ENCODE measurements at places on chromosomes 2 and 18.

DNA sequence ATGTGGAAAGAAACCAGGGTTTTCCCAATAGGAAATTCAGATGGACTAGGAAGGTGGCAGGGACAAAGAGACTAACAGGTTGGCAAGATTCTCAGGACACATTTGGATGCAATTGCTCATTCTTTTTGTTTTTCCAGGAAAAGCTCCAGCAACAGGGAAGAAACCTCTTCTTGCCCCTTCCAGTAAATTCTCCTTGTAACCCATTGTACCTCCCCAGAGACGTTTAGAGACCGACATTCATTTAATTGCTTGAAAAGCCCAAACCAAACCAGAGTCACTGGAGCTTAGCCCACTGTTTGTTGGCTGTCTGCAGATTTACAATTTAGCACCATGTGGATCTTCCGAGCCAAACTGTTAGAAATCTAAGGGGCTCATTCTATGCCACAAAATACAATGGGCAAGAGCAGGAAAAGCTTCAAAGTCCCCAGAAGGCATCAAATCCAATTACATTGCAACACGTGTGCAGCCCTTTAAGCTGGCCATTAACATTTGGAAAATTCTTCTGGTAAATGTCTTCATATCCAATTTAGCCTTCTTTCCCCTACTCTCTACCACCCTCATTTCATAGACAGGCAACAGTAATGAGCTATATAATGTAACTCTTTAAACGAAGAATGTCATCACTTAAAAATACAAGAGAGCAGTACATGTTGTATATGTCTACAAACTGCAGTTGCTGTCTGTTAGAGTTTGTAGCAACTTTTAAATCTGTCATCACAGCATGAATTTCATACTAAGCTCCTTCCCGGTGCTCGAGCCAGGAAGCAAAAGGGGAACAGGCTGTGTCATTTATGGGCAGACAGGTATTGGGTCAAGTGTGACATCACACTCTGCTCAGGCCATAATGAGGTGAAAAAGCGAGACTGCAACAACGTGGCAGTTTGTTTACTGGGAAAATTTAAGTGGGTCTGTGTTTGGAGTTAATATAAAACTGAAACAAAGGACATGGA is 235.6 kb upstream of the HNRNPA3 start:
- no peak for DNase-seq

DNA sequence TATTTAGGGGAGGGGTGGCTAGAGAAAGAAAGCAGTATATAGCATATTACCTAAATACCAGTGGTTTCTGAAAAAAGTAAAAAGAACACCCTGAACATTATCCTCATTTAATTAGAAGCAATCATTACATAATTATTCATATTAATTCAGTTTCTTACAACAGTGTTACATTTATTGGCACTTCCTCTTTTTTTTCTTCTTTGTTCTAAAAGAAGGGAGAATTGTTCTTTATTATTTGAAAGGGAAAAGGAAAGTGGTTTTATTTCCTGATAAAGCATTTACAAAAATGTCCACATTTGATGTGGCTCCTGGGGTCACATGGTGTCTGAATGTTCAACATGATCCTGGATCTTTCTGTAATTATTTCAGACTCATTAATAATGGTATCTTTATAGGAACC is 254.9 kb upstream of the ZEB2 start:
- no peak for DNase-seq

DNA sequence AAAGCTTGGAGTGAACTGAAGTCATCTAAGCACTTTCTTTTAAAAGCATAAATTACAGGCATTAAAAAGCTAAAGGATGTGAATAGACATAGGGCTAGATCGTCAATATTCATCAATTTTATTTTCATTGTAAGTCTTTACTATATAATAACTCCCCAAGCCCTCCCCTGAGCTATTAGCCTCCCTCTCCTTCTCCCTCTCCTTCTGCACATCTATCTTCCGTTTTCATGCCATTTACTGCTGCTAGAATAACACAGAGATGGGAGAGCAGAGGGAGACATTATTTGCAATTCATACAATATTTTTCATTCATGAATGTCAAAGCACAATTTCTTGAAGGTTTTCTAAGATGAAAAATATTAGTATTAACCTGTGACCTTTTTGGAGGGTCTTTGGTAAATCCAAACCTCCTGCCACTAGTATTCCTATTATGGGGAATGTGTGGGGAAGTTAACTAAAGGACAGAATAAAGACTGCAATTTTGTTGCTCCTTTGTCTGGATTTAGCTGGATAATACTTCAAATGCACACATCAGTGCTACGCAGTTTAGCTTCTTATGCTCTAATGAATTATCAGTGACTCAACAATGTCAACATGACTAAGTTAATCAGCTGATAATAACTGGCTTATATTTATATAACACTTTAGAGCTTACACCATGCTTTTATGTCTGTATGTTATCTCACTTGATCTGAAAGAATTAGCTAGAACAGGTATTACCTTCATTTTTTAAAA is 28.2 kb upstream of the MFF start:
- no peak for DNase-seq

- DNase-seq: no peak
Observed at GRCh38 chr2:62471816-62472215, 34.2 kb downstream of the TMEM17 start.

GRCh38 chr2:218995972-218996711 is 2.9 kb upstream of the CRYBA2 start:
- peak; percentile 65 for DNase-seq

- no peak for DNase-seq
Observed at GRCh38 chr2:120712180-120712681, 23.4 kb upstream of the GLI2 start.

DNA sequence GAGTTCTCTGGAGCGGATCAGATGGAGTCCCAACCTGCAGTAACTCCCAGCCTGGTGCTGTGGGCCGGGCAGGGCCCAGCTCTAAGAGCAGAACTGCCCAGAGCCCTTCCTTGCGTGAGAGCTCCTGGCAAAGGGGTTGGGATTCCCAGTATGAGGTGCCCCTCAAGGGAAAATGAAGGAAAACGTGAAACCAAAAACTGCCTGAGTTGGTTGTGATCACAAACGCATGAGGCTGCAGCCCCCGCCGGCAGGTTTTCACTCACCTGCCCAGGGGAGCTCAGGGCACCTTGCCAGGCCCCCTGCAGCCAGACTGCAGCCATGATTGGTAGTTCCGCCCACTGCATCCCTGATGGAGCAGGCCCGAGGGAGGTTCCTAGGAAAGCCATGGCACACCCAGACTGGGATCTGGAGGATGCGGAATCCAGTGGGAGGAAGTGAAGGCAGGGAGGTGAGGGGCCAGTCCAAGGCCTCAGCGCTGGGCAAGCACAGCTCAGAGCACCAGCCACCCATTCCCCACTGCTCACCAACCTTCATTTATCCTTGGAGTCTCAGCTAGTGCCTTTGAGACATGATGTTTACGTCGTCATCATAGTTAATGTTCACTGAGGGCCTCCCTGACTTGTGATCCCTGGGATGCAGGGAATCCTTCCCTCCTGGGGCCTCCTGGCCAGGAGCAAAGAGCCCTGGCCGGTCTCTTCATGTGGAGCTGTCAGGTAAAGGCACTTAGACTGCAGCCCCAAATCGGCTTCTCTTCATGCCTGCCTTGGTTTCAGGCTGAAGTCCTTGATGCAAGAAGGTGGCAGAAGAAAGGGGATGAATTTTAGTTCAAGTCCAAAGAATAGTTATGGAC is 103.2 kb downstream of the INHBB start:
- DNase-seq: no peak

DNA sequence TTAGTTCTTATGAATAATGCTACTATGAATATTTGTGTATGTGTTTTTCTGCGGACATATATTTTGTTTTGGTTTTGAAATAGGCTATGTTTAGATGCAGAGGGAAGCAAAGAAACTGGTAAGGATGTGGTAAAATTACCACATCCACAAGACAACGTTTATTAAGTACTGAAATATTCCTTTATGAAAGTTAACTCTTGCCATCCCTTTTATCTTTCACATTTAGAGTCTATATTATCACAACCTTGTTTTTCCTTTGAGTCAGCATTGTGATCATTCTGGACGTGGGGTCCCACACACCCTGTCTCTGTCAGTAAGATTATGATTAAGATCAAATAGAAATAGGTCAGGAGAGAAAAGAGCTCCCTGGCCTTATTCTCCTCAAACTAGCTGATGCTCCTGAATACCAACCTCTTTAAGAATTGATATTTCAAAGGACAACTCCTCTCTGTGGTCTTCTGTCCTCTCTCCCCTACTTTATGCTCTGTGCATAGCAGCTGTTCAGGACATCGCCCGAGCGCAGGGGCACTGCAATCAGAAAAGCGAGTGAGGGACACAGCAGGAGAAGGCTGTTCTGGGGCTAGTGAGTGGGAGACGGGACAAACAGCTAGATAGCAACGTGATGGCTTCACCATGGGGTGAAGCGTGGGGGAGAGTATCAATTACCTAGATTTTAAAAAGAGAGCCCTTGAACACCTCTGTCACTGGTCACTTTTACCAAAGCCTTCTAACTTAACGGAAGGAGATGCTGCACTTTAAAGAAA is 12.2 kb downstream of the METAP1D start:
- DNase-seq: no peak

GRCh38 chr2:237254911-237255578 is 158.9 kb downstream of the COL6A3 start:
- peak; percentile 89 for DNase-seq

DNA sequence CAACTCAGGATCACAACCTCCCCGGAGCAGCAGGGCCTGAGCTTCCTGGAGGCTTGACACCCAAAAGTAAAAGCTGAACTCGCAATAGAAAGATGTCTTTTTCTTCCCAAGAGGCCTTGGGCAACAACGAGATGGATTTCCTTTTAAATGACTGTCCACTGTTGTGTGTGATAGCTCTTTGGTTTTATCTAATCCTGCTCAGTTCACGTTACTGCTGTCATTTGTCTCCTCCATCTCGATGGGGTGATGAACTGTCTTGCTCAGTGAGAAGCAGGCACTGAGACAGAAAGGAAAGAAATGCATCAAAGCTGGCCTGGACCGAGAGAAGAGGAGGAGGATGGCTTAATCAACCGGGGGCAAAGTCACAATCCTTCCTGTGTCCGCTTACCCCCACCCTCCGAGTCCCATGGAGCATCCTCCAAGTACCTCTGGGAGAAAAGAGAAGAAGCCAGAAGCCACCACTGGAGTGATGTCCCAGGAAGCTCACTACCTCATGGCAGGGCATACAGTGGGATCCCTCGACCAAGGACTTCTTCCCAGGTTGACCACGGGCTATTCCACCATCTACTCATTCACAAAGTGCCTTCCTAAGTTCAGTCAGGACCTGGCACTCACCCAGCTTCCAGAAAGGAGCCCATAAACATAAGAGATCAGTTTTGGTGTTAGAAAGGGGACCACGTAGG is 68.5 kb downstream of the GALNT14 start:
- no peak for DNase-seq

- no peak for DNase-seq
Observed at GRCh38 chr2:239000500-239001073, 152.7 kb downstream of the TWIST2 start.

- DNase-seq: peak; percentile 22
Observed at GRCh38 chr2:199662255-199662654, 188.7 kb downstream of the FTCDNL1 start.

GRCh38 chr18:10387399-10387798 is 67.0 kb upstream of the APCDD1 start:
- DNase-seq: no peak

DNA sequence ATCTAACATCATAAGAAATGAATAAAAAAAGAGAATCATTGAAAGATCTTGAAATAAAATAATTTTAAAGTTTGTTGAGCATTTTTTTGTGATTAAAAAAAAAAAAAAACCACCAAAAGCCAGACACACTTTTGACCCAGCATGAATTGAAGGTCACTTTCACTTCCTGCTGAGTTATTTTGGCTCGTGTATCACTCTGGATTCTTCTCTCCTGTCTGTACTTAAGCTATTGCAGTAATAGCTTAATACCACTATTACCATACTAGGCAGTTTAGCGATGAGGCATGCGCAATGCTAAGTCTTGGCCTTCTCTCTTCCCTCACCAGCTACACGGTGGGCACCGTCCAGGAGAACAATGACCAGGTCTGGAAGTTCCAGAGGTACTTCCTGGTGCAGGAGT is 54.5 kb upstream of the SPP2 start:
- no peak for DNase-seq

DNA sequence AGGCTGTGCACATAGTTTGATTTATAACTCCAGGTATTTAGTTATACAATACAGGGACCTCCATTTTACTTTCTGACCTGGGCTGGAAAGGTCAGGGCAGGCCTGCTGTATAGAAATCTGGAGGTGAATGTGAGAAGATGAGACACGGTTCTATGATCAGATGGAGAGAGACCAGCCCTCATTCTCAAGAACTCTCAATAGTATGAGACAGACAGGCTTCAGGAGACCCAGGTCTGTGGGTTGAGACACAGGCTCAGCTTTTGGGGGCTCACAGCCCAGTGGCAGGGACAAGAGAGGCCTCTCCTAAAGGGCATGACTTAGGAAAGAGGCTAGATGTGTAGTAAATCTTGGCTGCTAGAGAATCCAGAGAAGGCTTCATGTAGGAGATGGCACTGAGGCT is 719 bp upstream of the ATP6V1B1 start:
- DNase-seq: no peak

DNA sequence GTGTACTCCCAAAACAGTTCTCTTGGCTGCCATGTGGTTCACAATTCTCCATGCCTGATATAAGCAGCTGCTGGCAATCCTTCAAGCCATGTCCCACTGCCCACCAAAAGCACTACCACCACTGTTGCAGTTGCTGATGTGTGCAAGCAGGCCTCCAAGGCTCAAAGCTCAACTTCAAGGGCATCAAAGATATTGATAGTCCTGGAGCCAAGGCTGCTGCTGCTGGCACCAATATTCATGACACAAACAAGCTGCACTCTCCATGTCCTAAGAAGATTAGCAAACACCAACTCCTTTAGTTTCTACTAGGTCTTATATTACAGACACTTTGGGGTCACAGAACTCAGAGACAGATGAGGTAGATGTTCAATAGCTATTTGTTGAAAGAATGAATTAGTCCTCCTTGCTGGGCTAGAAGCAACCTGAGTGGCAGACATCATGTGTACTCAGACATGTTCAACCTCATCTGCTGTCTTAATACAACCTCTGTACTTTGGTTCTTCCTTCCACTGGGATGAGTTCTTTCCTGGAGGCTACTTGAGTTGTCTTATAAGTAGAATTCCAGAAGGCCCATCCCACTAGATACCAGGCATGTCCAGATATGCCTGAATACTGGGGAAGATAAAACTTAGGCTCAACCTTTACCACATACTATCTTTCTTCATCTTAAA is 104.5 kb upstream of the UGP2 start:
- no peak for DNase-seq

DNA sequence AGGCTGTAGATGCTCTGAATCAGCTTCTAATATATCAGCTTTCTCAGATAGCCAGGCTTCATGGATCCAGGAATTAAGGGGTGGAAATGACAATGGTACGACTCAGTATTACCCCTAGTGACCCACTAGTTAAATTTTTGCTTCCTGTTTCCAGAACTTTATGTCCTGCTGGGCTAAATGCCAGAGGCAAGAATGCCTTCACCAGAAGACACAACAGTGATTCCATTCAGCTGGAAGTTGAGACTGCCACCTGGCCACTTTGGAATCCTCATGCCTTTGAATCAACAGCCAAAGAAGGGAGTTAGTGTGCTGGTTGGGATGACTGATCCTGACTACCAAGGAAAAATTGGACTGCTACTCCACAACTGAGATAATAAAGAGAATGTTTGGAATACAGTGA is 239.1 kb downstream of the ASXL3 start:
- DNase-seq: peak; percentile 18

GRCh38 chr18:13191031-13191430 is 27.5 kb upstream of the LDLRAD4 start:
- DNase-seq: no peak
